ENCODE measurements at places on chromosomes 5 and 9.

DNA sequence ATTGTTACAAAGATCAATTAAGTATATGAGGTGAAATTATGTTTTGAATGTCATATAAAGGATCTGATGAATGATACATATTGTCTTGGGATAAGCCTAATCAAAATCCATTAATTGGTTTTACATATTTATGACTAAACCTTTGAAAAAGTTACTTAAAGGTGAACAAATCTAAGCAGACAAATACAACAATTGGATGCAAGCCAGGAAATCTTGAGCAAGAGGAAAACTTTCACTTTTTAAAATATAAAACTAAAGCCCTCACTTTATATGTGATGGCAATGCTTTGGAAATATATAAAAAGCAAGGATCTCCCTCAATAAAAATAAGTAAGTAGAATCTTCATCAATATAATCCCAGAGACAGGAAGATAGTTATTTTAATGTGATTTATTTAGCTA lies 80.1 kb downstream of the EDIL3 start:
- no peak for DNase-seq

DNA sequence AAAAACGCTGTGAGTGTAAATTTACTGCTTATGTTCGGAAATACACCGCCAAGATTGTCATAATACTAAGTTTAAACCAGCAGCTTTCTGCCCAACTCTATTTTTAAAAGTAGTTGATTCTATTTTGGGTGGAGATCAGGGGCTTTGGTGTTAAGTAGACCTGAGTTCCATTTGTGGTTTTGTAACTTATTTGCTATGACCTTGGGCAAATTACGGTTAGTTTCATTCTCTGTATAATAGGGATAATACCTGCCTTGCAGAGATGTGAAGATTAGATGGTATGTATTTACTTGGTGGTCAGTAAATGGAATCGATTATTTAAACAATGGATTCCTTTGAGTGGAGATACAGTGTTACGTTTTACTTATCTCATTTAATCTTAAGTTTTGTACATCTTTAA lies 1.6 kb downstream of the RAD23B start:
- DNase-seq = no peak

DNA sequence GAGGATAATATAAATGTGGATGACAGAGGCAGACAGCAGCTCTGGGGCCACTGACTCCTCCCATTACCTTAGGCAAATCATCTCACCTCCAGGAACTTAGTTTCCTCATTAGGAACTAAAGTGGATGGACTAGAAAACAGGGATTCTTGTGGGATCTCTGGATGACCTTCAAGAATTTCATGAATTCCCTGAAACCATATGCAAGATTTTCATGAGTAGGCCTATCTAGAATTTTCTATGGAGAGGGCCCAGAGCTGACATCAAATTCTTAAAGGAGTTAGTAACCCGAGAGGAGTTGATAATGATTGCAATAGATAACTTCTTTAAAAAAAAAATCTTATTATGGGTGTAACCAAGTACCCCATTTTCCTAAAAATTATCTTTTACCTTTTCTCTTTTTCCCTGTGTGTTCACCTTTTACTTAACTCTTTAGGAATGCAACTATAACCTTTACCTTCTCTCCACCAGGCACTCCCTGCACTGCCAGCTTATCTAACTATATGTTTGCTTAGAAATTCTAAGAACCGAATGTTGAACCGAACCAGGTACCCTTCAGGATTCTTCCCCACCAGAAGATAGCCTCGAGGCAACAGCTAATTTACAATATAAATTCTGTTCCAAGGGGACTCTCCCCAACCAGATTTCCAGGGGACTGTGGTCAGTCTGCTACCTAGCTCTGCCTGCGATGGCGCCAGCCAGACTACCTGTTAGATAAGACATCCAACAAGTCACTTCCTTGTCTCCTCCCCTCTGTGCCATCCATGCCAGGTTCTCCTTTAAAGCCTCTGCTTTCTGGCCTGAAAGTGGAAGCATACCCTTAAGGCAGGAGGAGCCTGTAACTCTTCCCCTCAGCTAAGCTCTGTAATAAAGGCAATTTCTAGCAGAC lies 86.0 kb downstream of the GCNT4 start:
- DNase-seq = no peak

- DNase-seq = no peak
Measured at GRCh38 chr5:138706655-138707480, 46.4 kb upstream of the CTNNA1 start.

- DNase-seq = no peak
Measured at GRCh38 chr5:92662741-92663140, 918.3 kb downstream of the NR2F1-AS1 start.

GRCh38 chr5:133894143-133894542 lies 74.3 kb downstream of the C5orf15 start:
- DNase-seq = no peak

GRCh38 chr5:91125916-91126315 lies 257.2 kb downstream of the ARRDC3 start:
- no peak for DNase-seq

DNA sequence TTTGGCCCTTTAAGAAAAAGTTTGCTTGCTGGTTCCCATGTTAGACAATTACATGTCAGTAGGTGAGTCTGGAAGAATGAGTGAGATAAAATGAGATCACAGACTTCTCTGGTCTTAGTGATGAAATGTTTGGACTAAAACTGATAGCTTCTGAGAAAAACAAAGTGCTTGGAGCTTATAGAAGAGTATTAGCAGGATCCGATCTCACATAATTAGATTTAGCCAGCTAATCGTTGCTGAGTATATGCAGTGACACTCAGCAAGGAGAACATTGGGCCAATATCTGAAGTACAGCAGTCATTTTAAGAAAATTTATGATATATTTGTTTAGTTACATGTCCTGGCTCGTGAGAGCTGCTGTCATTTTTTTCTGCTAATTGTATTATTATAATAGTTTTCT lies 135.8 kb downstream of the SNCAIP start:
- DNase-seq = no peak

DNA sequence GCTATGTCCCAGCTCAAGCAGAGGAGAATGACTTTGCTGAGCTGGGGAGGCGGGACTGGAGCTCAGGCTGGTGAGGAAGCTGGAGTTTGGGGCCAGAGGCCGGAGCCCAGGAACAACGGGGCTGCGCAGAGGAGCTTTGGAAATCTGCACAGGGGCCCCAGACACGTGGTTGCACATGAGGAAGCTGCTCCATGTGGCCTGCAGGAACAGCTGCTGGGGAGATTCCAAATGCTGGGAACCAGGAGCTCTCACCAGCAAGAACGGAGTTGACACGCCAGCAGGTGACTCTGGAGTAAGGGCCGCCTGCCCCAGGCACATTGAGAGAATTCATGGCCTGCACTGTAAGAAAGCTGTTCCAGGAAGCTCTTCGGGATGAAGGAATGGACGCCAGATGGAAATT lies 91.0 kb downstream of the OLFM1 start:
- DNase-seq = no peak

DNA sequence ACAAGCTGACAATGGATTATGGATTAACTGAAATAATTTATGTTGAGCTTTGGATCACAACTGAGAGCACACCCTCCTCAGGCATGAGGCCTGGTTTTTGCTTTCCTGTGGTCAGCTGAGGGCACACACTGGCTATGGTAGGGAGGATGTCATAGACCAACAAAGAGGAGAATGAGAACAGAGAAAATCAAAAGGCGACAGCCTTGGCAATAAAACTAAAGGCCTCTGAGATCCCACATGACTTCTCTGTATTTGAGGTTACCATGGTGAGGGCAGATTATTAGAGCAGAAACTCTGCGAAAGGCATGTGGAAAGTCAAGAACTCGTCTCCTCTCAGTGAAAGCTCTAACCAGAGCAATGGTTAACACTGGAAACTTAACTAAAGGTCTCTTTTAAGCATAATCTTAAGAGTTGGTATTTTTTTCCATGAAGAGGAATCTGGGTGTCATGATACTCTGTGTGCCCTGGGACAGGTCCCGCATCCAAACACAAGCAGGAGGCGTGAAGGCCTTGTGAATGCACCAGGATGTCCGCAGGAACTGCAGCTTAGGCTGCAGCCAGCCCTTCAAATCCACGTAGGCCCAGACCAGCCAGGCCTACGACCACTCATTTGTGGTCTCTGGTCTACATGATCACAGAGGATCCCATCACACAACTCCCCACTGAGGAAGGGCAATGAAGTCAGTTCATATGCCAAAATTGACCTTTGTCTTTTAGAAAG lies 12.4 kb upstream of the MEIKIN start:
- DNase-seq = no peak

DNA sequence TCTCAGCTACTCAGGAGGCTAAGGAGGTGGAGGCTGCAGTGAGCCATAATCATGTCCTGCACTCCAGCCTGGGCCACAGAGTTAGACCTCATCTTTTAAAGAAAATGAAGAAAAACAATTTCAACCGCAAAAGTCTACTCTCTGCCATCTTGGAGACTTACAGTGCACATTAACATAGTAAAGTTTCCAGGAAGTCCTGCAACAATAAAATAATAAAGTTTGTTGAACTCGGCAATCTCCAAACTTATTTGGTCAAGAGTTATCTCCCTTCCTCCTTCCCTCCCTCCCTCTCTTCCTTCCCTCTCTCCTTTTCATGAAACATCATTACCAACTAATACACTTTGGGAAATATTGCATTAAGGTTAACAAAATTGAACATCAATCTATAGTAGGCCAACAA lies 94.1 kb upstream of the JAK2 start:
- no peak for DNase-seq

- no peak for DNase-seq
Measured at GRCh38 chr9:114008667-114009410, 69.3 kb downstream of the AMBP start.

DNA sequence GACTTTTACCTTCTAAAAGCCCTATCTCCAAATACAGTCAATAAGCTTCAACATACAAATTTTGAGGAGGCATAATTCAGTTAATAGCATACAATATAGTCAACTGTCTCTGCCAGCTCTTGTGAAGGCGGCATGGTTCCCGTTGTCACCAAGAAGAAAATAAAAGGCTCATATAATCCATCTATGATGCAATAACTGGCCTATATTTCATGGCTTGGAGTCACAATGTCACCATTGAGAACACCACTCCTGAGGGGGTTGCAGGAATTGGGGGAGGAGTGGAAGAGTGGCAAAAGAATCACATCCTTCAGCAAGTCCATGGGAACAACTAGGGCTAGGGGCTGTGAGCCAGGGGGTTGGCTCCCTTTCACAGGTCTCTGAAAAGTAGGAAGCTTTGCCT lies 16.0 kb upstream of the ASTN2 start:
- no peak for DNase-seq

DNA sequence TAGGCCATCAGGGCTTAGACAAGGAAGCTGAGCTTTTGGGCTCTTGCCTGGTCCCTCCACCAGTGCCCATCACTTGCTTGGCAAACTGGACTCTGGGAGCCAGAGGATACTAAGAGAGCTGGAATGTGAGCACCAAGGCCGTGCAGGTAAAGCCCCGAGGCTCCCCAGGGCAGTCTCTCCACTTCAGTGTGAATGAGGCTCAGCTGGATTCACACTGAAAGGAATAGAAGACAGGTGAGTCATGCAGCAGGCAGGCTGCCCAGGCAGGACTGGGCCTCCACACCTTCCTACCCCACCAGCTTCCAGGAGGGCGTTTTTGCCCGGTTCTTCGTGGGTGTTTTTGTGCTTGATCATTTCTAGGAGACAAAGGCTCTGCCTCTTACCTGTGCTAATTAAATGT lies 7.3 kb upstream of the CTSV start:
- DNase-seq = no peak

- no peak for DNase-seq
Measured at GRCh38 chr9:126126807-126127206, 199.8 kb upstream of the MVB12B start.

DNA sequence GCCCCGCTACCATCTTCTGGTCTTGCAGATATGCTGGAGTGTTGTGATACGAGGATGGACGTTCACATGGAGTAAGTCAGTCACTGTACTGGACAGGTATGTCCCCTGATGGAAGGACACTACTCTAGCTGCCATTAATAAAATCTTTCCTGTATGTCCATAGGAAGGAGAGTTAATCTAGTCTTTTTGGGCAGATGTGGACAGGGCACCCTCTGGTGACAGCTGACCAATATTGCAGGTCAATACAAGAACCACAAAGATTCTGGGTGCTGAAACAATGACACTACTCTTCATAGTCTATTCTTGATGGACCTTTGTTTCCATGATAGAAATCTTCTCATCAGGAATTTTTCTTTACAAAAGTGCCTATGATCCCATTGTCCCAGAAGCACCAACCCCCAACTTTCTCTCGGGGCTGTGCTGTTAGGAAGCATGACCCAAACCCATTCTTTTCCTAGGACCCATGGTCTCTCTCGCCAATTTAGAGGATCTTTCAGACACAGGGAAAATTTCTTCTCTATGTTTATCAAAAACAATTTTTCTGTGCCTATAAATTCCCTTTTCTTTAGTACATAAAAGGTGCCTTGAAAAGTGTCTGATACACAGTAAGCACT lies 376.9 kb downstream of the DTWD2 start:
- DNase-seq = no peak

- peak; percentile 44 for DNase-seq
Measured at GRCh38 chr9:137029058-137029936, 1.3 kb upstream of the ABCA2 start.

GRCh38 chr9:89528131-89528530 lies 30.2 kb upstream of the SEMA4D start:
- DNase-seq = no peak

- DNase-seq = no peak
Measured at GRCh38 chr5:139668064-139668880, 20.1 kb downstream of the CXXC5 start.
